ENCODE measurements at places on chromosomes 2 and 18.

DNA sequence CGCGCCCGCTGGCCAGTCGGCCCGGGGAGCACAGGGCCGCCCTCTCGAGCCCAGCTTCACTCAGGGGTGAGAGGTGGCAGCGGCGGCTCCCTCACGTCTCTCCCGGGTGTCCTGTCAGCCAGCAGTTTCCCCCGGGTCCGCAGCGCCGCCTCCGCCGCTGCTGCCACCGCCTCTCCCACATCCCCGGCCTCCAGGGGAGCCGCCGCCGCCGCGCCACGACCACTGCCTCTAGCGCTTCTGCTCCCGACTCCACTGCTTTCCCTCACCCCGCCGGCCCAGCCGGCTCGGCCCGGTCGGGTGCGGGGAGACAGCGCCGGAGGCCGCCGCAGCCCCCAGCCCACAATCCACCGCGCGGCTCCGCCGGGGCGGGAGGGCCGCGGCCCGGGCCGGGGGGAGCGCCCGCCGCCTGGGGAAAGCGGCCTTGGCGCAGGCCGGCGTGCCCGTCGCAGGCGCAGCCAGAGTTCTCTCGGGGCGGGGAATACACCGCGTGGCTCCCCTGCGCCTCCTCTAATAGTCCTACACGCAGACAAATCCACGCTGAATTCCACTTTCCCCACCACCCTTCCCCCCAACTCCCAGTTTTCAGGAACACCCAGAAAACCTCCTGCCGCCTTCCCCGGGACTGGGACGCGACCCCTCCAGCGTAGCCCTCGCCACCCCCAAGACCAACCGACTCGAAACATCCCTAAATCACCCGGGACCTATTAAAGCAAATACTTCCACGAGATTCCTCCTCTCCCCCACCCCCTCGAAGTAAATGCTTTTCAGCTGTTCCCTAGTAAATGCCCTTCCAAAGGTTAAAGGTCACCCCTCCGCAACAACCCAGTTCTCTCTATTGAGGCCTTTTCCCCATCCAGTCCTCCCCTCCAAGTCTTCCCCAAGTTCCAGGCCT lies at the start of gene VPS54:
VPS54 (minus strand) TSS at position 346 of the 892 bp plus-strand sequence. CDS start 35,429 bp downstream, outside the sequence.
- DNase-seq: peak; percentile 63

DNA sequence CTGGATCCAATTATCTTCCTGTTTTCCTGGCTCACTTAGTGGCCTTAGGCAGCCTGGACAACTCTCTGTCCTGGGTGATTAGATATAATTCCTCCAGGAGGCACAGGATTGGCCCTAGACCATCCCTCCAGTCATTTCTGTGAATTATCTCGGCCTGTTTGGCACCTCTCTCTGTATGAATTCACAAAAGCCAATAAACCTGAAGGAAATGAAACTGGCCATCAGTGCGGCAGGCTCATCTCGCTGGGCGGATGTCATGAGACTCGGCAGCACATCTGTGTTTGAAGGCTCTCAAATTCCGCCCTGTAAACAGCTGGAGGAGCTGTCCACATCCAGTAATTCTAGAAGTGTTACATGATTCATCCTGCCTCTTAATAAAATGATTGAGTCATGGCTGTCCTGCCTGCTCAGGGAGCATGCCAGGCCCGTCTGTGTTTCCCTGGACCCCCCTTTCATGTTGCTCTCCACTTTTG lies 38.6 kb downstream of the ACOXL start:
- DNase-seq: no peak

DNA sequence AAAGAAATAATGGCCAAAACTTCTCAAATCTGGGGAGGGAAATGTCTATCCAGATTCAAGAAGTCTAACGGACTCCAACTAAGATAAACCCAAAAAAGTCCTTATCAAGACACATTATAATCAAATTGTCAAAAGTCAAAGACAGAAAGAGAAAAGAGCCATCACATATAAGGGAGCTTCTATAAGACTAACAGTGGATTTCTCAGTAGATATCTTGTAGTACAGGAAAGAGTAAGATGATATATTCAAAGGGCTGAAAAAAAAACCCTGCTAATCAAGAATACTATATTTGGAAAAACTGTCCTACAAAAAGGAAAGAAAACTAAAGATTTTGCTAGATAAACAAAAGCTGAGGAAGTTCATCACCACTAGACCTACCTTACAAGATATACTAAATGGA lies 35.4 kb downstream of the TMEM247 start:
- no peak for DNase-seq

GRCh38 chr2:240996834-240997140 lies 1.6 kb upstream of the SNED1 start:
- DNase-seq: no peak

GRCh38 chr2:174031226-174031625 lies 66.1 kb upstream of the SP3 start:
- DNase-seq: no peak

DNA sequence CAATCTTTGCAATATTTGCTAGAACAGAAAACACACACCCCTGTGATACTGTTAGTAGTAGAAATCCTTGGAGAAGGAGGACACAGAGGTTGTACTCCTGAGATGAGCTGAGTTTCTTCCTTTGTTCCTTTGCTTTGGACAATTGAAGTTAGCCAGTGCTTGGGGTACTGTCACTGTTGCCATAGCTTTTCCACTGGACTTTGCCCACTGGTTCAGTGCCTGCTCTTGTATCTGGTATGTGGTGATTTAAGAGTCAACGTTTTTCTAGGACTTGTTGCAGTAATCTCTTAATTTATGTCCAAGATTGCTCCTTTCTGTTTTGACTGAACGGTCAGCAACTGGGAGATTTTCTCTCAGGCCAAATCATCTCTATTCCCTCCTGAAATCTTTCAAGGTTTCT lies 26.1 kb upstream of the RAB27B start:
- DNase-seq: no peak

- no peak for DNase-seq
Measured at GRCh38 chr2:232781765-232782164, 5.4 kb upstream of the KCNJ13 start.

- no peak for DNase-seq
Measured at GRCh38 chr2:28338831-28339321, 53.8 kb upstream of the FOSL2 start.

GRCh38 chr2:37527361-37527760 lies 144.1 kb downstream of the CDC42EP3 start:
- DNase-seq: no peak

GRCh38 chr2:98921062-98921461 lies 15.0 kb downstream of the CRACDL start:
- DNase-seq: no peak

GRCh38 chr2:58101500-58101899 lies 54.9 kb downstream of the VRK2 start:
- no peak for DNase-seq

GRCh38 chr18:47881752-47882455 lies 48.6 kb downstream of the SMAD2 start:
- no peak for DNase-seq

DNA sequence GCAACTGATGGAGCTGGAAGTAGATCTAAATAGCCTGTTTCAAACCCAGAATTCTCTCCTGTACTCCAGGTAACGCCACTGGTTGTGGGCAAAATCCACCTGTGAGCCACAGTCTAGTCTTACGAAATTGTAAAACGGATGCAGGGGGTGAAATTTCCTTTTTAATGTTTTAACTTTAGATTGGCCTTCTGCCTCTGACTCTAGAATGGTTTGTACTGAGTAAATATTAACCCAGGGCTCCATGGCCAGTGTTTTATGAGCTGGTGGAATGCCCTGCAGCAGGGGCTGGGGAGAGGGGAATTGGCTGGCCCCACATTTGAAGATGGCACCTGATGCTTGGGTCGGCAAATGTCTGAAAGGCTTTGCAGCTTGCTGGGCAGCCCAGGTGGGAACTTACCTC lies 156.6 kb downstream of the MYCN start:
- no peak for DNase-seq

DNA sequence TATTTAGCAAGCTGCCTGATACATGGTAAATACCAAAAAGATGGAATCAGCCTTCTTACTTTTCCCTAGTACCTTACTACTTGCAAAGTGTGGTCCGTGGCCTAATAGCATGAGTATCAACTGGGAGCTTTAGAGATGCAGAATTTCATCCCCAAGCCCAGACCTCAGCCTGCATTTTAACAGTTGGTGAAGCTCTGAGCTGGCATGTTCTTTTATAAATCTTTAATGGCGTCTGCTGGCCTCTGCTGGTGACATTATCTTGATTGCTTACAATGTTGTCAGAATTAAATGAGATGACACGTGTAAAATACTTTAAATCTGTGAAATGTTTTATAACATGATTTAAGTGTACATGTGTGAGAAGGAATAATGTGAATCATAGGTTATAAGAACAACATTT lies 115.1 kb upstream of the NOSTRIN start:
- no peak for DNase-seq

- no peak for DNase-seq
Measured at GRCh38 chr2:196291873-196292800, 120.8 kb upstream of the STK17B start.

- DNase-seq: no peak
Measured at GRCh38 chr2:39419282-39420223, 17.5 kb downstream of the MAP4K3 start.

DNA sequence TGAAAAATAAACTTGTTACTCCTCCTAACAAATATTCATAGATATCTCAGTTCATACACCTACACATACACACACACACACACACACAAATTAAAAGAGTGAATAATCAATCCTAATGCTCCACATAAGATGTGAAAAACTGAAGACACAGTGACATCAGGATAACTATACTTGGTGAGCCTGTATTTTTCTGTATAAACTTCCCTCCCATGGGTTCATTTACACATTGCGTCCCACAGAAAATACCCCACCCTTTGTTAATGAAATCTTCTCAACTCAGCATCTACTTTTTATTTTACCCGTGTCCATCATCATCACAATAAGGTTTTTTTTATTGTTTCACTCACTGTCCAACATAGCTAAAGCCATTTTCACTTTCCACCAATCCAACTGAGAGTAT lies 60.4 kb downstream of the CD226 start:
- DNase-seq: no peak

DNA sequence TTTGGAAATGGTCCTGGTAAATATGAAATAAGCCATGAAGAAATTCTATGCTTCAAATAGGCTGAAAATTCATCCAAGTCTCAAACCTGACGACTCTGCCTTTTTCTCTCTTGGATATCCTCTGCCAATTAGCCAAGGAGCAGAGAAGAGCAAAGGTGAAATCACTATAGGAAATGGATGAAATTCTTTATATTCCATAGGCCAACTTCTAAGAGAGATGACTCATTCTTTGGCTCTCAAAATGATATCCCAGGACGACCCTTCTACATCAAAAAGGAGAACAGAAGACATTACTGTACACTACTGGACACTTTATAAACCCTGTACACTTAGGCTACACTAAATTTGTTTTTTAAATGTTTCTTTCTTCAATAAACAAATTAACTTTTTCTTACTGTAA lies 22.7 kb downstream of the PDE1A start:
- no peak for DNase-seq

GRCh38 chr2:173672573-173673340 lies 292.4 kb downstream of the SP3 start:
- no peak for DNase-seq

DNA sequence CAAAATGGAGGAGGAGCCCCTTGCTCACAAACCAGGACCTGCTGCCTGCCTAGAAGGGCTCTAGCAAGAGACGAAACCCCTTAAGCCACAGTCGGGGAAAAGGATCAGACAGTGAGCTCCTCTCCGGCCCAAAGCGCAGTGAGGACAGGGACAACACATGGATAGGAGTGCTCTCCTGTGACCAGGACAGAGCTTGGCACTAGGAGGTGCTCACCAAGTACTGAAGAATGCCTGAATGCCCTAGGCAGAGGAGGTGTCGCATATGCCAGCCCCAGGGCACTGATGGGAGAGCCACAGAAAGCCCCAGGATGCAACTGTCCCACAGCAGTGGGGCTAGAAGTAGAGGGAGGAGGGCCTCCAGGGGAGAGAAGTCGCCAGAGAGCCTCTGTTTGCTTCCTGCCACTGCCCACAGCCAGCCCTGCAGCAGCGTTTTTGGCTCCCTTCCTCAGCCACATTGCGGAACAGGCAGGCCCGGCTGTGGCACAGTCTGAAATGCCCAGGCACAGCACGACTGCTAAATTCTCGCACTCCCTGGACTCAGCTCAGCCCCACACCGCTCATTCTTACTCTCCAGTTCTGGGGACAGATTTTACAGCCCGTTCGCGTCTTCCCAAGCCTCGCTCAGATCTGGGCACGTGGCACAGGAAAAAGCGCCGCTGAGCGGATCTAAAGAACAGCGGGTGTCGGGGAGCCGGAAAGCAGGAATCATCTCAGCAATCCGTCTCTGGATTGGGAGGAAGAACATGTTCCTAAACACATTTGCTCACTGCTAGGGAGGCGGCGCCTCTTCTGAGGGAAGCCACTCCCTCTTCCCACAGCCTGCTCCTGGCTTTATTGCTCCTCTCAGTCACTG lies 98.7 kb upstream of the POU3F3 start:
- no peak for DNase-seq

DNA sequence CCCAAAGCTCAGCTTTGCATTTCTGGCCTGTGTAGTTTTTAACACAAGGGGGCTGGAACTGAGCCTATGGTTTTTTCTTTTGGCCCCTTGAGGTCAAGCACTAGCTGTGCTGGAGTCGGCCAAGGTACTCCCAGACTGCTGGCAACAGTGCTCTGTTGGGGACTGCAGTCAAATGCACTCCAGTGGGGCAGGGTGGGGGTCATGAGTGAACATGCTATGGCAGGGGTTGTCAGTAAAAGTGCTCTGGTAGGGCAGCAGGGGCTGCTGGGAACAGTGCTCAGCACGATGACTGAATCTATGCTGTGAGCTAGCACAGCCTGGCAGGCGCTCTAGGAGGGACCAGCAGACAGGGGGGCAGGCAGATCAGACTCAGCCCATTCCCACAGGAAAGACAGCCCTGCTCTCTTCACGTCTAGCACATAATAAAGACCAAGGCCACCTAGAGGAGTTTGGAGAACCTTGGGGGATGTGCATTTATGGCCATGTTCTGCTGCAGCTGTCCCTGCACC lies 55.0 kb upstream of the CERS6 start:
- no peak for DNase-seq

GRCh38 chr2:208319391-208319790 lies 53.3 kb downstream of the PIKFYVE start:
- DNase-seq: no peak

GRCh38 chr2:1749489-1750119 lies 5.3 kb upstream of the PXDN start:
- DNase-seq: no peak

GRCh38 chr18:49127471-49128190 lies 176.9 kb upstream of the SMAD7 start:
- no peak for DNase-seq

GRCh38 chr2:174027956-174028355 lies 62.8 kb upstream of the SP3 start:
- DNase-seq: no peak
